Effector CD8-positive, alpha-beta T cell (primary cell): ENCODE measurements at places on chromosomes 12 and 14.
A peak's percentile ranks its signal among the peaks of the same experiment; 100 is the strongest.

- DNase-seq = no peak
These were observed 9.6 kb upstream of the SNAPC1 start for GRCh38 chr14:61752626-61753025.

DNA sequence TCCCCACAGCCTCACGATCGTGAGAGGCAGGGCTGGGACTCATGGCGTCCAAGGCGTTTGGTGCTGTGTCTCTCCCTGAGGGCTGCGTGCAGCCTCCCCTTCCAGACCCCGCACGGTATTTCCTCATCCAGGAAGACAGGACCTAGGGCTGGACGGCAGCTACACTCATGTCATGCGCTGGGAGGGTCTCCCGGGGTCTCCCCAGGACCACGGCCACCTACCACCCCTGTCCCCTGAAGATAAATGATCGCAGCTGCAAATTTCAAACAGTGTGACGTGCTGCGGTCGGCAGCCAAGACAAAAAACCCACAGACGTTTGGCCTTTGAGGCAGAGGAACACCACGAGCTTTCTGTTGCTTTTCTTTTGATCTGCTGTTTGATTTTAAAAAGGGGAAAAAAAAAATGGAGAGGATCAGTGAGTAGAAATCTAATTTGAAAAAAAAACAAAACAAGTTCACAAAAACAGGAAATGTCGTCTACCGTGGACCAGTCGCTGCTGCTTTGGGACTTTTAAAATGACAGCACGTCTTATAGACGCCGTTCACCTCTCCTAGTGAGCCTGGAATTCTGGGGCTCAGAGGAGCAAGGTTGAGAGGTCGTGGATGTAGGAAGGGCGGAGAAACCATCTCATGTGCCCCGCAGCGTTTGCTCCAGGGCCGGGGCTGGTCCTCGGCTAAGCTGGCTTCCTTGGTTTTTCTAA, 237.6 kb downstream of the SLC41A2 start:
- peak; percentile 50 for DNase-seq

DNA sequence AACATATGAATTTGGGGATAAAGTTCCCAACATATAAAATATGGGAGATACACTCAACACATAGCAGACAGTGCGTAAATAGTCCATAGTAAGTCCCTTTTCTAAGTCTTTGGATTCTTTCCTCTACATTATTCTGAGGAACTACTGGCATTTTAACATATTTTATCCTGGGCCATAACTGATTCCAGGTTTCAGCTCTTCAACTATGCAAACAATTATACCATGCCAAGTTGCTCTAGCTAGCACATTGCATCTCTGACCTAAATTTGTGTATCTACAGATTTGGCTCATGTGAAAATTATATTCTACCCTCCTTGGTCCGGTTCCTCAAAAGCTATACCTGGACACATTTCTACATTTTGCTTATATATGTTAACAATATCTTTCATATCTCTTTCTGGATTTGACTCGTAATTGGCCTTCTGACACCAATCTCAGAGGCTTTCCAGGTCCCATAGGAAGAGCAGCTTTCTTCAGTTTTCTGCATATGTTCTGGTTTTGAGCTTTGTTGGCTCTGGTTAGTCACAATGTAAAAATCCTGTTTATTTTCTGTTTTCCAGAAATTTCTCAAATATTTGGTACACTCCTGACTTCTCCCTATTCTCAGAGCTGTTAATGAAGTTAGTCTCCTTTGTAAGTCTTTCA, 305.4 kb downstream of the BMP4 start:
- no peak for DNase-seq

DNA sequence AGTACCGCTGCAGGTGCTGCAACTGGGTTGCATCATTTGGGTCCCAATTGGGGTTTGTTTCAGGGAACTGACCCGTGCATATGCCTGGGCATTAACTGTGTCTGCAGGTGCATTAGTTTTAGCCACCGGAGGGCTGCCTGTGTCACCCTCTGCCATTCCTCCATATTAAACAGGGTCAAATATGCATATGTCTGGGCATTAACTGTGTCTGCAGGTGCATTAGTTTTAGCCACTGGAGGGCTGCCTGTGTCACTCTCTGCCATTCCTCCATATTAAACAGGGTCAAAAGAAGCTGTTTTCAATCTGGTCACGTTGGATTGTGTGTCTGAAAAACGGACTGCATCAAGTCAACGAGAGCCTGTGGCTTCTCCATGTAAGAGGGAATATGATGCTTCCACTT, 1317.0 kb downstream of the TMEM121 start:
- no peak for DNase-seq

GRCh38 chr12:107126796-107127481, 33.6 kb upstream of the CRY1 start:
- no peak for DNase-seq

DNA sequence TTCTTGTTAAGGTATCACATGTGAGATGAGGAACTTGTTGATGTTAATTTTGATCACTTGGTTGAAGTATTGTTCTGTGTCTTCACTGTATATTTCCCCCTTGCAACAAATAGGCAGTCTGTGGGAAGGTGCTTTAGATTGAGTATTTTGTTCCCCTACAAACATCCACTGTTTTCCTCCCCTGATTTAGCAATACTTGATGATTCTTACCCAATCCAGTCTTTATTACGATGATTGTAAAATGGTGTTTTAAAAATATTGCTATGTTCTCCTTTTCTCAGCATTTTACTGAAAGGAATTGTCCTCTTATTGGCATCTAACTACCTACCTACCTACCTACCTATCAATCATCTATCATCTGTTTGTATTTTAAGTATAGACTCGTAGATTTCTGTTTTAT, 66.3 kb downstream of the ETNK1 start:
- no peak for DNase-seq

DNA sequence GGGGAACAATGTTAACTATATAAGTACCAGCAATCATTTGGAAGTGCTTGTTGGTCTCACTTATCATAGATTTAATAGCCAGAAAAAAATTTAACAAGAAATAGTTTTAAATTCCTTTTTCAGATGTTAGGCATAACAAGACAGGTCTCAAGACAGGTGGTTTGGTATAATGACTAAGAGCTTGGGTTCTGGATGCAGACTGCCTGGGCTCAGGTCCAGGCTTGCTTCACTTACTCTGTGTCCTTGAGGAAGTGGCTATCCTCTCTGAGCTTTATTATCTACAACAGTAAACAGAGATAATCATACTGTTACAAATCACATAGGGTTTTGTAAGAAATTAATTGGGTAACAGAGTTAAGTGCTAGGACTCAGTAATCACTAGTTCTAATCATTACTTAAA, 338.0 kb upstream of the FLRT2 start:
- DNase-seq = no peak
